Gastrocnemius medialis (tissue), 4 donors: ENCODE measurements at places on chromosomes 11 and 22.
A peak's percentile ranks its signal among the peaks of the same experiment; 100 is the strongest.

GRCh38 chr11:64036087-64037026 lies 626 bp downstream of the FLRT1 start:
- peak; percentile 71 for DNase-seq

DNA sequence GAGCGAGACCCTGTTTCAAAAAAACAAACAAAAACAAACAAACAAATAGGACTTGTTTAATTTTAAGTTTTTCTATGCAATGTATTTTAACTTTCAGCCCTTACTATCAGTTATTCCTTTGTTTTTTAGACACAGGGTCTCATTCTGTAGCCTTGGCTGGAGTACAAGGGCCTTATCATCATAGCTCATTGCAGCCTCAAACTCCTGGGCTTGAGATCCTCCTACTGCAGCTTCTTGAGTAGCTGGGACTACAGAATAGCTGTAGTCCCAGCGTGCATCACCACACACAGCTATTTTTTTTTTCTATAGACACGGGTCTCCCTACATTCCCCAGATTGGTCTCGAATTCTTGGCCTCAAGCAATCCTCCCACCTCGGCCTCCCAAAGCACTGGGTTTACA lies 44.5 kb downstream of the PIK3C2A start:
- DNase-seq: no peak

DNA sequence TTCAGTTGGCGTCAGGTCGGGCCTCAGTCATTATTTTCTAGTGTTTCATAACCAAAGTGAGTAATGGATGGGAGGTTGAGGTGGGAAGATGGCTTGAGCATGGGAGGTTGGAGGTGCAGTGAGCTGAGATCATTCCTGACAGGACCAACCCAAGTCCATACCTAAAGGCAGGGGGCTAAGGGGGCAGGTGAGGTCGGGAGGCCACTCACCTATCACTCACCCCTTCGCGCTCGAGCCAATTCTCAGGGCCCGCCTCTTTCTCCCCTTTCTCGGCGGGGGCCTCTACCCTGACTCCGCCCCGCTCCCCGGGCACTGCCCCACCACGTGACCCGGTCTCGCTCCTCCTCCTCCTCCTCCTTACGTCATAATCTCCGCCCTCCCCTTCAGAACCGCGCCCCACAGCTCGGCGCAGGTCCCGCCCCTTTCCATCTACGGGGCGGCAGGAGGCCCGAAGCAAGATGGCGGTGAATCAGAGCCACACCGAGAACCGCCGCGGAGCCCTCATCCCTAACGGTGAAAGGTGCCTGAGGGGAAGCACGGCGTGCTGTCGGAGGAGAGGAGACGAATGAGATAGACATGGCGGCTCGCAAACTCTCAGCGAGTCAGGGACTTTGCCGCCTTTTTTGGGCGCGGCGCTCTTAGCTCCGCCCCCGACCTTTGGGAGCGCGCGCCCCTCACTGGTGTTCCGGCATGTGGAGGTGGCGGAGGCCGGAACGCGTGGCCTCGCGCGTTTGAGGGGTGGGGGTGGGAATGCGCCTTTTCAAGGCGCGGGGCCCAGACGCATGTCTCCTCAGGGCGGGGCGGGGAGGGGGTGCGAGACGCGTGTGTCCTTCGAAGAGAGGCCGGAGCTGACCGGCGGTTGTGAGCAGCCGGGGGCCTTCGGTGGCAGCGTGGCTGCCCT lies at the start of gene WBP2NL:
WBP2NL (plus strand) TSS at position 428 of the 901 bp plus-strand sequence; CDS start at position 459, 31 bp downstream.
- peak; percentile 70 for DNase-seq

- no peak for DNase-seq
Observed at GRCh38 chr11:19869466-19869865, 156.8 kb downstream of the NAV2 start.

GRCh38 chr11:66328302-66329144 lies 7.7 kb downstream of the RIN1 start:
- DNase-seq: no peak

GRCh38 chr11:3130269-3131071 lies 34.6 kb downstream of the OSBPL5 start:
- no peak for DNase-seq

GRCh38 chr11:127632976-127633680 lies 632.6 kb upstream of the KIRREL3 start:
- no peak for DNase-seq

DNA sequence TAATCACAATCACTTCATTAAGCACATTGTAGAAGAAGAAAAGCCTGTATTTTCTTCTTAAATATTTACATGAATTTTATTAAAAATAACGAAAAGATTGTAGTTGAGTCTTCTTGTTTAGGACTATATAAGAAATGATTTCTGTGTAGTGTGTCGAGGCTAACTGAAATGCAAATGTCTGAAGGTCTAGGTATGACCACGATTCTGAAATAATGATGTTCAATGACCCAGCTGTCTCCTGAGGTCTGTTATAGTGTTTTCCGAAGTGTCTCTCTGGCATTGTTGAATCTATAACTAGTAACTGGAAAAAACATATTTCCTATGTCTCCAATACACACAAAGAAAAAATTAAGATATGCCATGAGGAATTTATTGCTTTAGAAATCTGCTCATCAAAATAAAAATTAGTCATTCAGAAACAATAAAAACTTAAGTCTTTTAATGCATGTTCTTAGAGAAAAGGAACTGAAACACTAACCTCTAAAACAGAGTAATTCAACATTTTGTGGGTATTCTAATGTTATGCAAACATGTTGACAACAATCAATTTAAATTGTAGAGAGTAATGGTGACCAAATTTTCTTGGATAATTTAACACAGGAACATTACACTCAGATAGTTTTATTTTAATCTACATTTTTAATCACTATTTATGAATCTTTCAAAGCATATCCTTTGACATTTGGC lies 55.0 kb downstream of the CASP12 start:
- DNase-seq: no peak

GRCh38 chr11:48141475-48142122 lies 75.0 kb upstream of the OR4B1 start:
- no peak for DNase-seq

DNA sequence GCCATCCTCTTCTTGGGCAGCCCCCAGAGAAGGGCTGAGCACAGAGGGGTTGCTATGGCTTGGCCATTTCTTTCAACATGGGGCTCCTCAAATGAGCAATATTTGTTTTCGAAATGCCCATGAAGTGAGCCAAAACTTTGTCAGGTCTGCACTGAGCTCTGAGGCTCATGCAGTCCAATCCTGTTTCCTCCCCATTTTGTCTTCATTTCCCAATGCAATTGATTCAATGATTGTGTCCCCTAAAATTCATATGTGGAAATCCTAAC lies 60.6 kb upstream of the CD44 start:
- DNase-seq: no peak

DNA sequence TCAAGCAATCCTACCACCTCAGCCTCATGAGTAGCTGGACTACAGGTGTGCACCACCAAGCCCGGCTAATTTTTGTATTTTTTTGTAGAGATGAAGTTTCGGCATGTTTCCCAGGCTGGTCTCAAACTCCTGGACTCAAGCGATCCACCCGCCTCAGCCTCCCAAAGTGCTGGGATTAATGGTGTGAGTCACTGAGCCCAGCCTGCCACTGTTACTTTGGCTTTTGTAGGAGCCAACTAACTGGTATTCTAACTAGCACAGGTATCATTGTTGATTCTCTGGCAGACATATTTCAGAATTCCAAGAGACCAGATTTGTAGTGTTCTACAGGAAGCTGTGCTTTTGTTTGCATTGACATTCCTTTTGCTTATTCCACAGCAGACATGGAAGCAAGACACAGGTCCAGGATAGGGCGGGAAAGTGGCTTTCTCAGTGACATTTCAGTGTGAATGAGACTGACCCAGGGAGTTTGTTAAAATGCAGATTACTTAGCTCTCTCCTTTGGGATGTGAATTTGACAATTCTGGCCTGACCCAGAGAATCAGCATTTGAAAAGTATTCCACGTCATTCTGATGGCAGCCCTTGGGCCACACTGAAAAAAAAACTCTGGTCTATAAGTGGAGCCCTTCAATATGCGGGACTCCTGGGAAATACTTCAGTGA lies 52.2 kb upstream of the PAX6 start:
- no peak for DNase-seq

GRCh38 chr11:111539426-111540113 lies 950 bp upstream of the LAYN start:
- DNase-seq: no peak

- no peak for DNase-seq
Observed at GRCh38 chr22:41770715-41771468, 29.6 kb upstream of the CCDC134 start.

DNA sequence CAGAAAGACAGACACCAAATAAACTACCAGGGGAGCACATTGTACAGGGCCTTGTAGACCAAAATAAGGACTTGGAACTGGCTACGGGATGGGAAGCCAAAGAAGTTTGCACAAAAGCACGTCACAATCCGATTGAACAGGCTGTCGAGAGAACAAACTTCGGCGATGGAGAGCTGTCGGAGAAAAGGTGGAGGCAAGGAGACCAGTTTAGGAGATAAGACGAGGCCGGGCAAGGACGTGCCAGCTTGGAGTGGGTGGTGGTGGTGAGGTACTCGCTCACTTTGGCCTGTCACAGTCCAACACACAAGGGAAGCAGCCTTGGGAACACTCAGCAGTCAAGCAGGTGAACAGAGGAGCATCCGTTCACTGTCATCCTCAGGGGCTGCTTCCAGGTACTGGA lies 19.0 kb downstream of the APOL5 start:
- no peak for DNase-seq

DNA sequence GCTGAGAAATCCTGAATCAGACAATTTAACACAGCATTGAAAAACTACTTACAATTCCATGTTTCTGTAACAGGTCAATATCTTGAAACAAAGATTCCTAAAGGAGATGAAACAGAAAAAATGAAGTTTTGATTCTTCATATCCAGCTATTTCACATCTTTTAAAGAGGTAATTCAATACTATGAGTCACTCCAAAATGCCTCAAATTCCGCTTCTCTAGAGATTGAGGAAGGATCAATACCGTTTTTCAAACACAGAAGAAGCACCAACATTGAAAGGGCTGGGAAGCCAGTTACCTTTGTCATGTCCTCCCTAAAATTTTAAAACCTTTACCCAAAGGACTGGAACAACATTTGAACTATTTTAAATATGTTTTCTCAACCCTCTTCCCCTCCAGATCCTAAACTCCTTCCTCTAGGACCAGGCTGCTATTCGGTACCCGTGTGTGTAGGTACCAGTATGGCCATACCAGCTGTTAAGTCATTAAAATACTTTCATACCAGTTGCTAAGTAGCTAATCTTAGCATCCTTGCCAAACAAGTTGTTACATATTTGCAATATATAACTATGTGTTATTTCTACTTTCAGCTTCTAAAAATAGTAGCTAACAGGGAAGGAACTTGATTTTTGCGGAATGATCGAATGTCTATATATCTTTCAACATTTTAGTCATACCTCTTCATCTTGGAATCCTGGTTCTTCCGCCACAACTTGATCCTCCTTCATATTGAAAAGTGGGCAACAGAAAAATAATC lies 2.3 kb downstream of the DMC1 start:
- DNase-seq: no peak

DNA sequence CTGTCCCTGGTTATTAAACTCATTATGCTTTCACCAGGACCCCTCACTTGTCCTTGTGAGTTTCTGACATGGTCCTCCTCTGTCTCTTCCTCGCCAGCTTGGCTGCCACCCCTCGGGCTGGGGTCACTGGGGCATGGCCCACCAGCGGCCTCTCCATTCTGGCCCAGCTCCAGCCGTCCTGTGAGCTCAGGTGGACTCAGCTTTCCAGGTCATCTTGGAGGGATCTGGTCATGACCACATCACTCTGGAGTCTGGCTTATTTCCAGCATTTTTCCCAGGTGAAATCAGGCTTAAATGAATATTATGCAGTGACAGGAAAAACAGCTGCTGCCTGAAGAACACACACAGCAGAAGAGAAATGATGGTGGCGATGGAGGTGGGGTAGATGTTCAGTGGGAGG lies 224.5 kb downstream of the ADAMTS15 start:
- DNase-seq: no peak

DNA sequence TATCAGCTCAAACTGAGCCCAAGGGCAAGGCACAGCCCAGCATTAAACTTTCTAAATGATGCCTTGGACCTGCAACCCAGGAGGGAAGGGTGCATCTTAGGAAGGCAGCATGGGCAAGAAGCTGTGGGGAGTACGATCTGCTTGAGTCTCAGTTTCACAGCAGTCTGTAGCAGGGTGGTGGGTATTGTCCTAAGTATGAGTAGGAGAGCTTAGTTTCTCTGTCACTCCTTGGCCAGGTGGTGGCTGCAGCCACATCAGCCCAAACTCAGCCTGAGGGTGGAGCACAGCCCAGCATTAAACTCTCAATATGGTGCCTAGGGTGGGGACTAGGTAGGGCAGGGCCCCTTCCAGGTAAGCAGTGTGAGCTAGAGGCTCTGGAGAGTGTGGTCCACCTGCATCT lies 85.5 kb downstream of the ACER3 start:
- no peak for DNase-seq

DNA sequence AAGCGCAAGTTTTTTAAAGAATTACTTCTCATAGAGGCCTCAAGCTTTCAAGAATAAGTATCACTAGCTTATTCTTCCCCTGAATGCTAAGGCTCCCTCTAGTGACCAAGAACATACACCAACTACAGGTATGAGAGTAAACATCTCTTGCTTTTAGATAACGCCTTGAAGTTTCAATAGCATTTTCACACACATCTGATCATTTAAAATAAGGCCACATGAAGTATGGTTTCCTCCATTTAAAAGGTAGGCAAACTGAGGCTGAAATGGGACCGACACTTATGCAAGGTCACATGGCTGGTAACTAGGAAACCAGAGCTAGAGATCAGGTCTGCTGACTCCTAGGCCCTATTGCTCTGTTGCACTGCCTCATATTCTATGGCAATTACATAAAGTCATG lies 66.5 kb downstream of the CCDC34 start:
- no peak for DNase-seq

DNA sequence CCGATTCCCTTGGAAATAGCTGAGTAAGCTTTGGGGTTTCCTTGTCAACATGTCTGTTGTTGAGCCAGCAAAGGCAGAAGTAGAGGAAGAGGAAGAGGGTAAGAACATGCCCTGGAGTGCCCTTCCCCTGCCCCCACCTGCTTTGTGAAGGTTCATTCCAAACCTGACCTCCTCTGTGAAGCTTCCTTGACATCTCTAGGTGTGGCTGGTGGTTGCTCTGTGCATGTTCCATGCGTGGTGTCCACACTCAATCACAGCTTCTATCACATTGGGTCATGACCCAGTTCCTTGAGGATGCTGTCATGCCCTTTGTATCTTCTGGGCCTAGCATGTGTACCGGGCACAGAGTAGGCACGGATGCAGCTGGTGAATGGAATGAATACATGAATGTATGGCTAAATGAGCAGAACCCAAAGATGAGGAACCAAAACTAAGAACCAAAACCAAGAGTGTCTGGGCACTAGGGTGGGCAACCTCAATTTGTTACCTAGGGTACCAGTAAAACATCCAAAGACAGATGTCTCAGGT lies 23.7 kb upstream of the FXYD6 start:
- DNase-seq: no peak

DNA sequence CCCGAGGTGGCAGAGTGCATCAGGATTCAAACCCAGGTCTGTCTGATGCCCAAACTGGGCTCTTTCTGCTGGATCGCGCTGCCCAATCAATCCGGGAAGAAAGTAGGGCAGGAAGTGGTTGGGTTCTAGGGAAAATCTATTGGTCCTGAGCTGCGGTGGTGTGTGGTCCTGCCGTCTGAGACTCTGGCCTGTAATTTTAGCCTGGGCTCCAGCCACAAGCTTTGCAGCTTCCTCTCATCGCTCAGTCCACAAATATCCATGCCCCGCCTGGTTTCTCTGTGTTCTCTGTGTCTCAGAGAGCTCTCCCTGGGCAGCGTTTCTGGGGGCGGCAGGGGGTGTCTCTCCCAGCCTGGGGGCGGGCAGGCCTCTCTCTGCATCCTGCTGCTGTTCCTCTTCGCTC lies 18.7 kb downstream of the CACNG2 start:
- DNase-seq: no peak

- DNase-seq: no peak
Observed at GRCh38 chr22:20197407-20198030, 46.7 kb upstream of the CCDC188 start.
